Tibial nerve (tissue), 4 donors: ENCODE measurements at places on chromosomes 1 and 21.

DNA sequence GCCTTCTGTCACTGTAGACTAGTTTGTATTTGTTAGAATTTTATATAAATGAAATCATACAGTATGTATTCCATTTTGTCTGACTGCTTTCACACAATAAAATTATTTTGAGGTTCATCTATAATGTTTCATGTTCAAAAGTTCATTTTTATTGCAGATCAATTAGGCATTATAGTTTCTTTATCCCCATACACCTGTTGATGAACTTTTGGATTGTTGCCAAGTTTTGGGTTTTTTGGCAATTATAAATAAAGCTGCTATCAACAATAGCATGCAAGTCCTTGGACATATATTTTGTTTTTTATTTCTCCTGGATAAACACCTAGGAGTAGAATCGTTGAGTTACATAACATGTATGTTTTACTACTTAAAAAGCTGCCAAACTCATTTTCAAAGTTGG lies 47.1 kb upstream of the FAM3B start:
- no peak for DNase-seq

DNA sequence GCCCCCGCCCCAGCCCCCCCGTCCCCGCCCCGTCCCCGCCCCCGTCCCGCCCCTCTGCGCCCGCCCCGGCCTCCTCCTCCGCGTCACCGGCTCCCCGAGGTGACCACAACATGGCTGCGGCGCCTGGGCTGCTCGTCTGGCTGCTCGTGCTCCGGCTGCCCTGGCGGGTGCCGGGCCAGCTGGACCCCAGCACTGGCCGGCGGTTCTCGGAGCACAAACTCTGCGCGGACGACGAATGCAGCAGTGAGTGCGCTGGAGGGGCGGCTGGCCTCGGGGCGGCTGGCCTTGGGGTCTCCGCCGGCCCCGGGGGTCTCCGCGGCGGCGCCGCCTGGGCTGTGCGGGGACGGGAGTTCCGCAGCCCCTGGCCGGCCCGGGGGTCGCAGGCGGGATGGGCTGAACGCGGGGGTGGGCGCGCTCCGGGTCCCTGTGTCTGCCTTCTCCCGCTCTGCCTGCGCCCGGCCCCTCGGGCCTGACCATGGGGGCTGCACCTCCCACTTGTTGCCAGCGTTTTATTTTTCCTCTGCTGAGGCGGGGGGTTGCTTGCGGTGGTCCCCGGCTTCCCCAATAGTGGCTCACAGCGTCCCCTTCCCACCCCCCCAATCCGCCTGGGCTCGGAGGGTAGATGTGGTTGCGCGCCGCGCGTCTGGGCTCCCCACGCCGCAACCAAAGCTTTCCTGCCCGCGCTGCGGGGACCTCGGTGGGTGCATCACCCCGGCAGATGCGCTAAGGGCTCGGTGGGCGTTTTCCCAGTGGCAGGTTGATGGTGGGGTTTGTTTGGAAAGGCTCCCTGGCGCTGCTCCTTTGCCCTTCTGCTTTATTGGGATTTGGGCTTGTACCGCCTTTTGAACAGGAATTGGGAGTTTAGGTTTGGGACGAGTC lies at the start of gene MIA3:
Gene MIA3, plus strand, starts transcription at position 97 of the 879 bp plus-strand sequence. Its CDS starts 14 bp downstream, at position 111.
- DNase-seq: peak; percentile 66

- no peak for DNase-seq
Measured at GRCh38 chr21:17393413-17393812, 119.4 kb upstream of the CXADR start.

DNA sequence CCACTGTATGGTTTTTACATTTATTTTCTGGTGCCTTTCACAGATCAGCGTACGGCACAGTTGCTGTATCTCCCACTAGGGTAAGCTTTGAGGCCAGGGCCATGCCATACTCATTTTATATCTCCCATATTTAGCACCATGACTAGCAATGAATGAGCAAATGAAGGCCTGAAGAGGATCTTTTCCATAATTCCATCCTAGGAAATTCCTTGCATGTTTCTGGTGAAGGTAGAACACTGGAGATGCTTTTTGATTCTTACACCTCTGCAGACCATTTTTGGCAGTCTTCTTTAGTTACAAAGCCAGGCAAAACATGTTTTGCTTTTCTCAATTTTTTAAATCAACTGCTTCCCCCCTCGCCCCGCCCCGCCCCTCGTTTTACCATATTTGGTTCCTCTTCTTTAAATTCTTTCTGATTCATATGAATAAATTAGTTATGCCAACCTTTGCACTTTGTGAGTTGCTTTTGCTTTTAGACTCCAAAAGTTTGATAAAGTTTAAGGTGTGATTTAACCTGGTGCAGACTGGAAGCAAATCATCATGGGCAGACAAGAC lies 78.9 kb upstream of the AK4 start:
- no peak for DNase-seq

GRCh38 chr1:92748138-92748537 lies 36.8 kb downstream of the EVI5 start:
- no peak for DNase-seq

DNA sequence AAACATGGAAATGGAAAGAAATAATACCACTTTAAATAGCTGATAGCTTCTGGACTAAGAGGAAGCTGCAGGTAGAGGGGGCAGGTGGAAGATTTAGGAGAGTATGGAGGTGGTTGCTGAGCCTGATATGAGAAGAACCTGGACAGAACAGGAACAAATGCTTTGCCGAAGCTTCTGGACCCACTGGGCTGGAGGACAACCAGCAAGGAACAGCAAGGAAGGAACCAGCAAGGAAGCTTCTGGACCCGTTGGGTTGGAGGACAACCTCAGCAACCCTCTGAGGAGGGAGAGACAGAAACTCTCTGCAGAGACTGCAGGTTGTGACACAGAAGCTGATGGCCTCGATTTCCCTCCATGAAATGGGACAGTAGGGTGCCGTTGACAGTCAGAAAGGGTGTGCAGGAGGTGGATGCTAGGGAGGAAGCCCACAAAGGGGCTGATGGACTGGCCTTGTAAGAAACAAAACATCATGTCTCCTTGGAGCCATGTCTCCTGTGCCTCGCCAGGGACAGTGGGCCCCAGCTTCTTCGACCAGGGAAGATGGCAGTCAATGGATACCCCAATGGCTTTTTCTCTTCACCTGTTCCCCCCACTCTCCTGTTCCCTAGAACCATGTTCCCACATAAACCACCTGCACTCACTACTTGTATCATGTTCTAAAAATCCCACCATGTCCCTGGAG lies 8.3 kb upstream of the WNT3A start:
- no peak for DNase-seq

- no peak for DNase-seq
Measured at GRCh38 chr1:14345946-14346550, 252.4 kb upstream of the KAZN start.

GRCh38 chr1:156691665-156692440 lies 13.5 kb downstream of the CRABP2 start:
- DNase-seq: no peak

DNA sequence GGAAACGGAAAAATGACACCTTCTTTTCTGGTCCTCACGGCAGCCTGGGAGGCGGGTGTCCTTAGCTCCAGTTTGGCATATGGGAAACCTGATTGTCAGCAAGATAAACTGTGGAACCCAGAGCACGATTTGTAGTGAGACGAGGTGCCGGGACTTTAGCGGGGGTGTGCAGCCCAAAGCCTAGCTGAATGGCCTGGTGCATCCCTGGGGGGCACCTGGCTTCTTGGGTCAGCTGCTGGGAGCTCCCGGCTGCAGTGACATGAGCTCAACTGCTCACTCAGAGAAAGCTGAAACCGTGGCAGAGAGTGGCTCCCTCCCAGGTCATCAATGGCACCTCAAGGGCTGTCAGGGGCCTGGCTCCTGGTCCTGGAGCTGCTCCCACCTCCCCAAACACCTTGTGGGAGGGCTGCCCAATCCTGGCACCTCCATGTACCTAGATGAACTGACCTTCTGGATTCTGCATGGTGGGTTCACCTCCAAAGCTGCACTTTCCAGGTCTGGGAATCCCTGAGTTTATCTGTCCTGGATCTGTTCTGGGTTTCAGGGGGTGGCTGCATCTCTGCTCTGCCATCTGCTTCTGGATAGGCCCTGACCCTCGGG lies 260.5 kb downstream of the MATN1 start:
- no peak for DNase-seq

DNA sequence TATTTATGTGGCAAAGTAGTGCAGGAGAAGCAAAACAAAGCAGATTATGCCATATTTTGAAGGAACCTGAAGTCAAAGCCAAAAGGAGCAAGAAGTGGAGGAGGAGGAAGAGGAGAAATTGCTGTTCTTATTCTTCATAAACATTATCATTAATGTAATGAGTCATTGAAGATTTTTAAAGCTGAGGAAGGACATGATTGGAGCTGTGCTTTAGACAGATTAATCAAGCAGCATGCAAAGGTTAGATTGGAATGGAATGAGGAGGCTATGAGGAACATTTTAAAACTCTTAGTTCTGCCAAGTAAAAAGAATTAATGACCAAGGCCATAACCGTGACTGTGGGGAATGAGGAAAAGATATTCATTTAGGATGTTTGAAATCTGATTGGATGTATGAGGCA lies 33.0 kb upstream of the HSD17B7 start:
- no peak for DNase-seq

GRCh38 chr1:245046315-245046714 lies 108.5 kb upstream of the KIF26B start:
- DNase-seq: no peak

- no peak for DNase-seq
Measured at GRCh38 chr1:53082826-53083455, 20.9 kb downstream of the PODN start.

- DNase-seq: no peak
Measured at GRCh38 chr1:198653808-198654413, 15.1 kb downstream of the PTPRC start.
